Activated T-cell treated with anti-CD3 and anti-CD28 coated beads, Interleukin-2, amount 50 U/mL, for 1 hour (primary cell): ENCODE measurements at places on chromosomes 3 and 15.

DNA sequence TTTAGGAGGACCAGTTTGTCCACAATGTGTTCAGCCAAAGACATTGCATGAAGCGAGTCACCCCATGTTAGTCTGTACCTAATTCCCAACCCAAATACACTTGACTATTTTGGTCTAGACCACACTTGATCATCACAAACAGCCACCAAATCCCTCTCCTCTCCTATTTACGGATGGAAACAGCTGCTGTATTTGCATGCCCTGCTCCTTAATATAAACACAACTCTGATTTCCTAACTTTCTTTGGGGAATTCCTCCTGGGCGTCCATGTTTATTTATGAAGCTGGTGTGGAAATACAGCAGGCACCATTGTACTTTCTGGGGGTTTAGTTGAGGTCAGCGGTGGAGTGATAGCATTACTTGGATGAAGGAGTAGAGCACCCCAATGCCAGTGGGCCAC is 235.2 kb downstream of the TLE3 start:
- no peak for DNase-seq

GRCh38 chr3:125351152-125351551 is 24.0 kb downstream of the ZNF148 start:
- no peak for DNase-seq

DNA sequence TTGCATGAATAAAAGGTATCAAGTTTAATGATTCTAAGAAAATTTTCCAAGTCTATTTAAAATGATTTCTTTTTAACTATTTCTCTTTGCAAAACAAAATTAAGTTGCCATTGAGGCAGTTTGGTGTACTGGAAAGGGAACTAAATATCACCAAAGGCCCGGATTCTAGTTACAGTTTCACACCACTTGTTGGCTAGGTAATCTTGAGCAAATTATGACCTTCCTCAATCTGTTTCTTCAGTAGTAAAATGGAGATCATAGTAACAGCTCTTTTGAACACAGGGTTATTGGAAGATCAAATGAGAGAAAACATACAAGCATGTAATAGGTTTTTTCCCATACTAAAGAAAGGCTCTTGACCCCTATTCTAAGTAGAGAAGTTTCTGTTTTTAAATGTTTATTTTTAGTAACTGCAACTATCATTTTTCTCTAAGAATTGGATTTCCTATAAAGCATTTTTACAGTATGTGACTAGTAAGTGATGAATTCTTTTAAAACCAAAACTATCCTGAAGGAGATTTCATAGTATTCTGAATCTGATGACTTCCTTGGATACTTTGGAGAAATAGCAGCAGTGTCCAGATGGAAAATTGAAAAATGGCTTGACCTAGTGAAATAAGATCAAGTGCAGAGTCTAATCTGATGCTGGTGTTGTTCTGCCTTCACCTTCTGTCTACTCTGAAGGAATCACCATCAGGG is 15.7 kb downstream of the SCAANT1 start:
- DNase-seq, result no peak

DNA sequence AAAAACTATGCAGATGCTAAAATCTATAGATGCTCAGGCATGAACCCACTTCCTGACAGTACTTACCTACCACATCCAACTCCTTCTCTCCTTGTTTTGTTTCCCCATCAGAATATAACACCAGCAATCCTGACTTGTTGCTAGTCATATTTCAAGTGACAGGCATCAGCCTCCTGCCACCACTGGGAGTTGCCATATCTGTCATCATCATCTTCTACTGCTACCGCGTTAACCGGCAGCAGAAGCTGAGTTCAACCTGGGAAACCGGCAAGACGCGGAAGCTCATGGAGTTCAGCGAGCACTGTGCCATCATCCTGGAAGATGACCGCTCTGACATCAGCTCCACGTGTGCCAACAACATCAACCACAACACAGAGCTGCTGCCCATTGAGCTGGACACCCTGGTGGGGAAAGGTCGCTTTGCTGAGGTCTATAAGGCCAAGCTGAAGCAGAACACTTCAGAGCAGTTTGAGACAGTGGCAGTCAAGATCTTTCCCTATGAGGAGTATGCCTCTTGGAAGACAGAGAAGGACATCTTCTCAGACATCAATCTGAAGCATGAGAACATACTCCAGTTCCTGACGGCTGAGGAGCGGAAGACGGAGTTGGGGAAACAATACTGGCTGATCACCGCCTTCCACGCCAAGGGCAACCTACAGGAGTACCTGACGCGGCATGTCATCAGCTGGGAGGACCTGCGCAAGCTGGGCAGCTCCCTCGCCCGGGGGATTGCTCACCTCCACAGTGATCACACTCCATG is 65.3 kb downstream of the TGFBR2 start:
- DNase-seq, result no peak

- no peak for DNase-seq
Measured at GRCh38 chr3:168983046-168983445, 680.5 kb downstream of the MECOM start.

- no peak for DNase-seq
Measured at GRCh38 chr3:28376424-28376823, 27.8 kb upstream of the AZI2 start.

DNA sequence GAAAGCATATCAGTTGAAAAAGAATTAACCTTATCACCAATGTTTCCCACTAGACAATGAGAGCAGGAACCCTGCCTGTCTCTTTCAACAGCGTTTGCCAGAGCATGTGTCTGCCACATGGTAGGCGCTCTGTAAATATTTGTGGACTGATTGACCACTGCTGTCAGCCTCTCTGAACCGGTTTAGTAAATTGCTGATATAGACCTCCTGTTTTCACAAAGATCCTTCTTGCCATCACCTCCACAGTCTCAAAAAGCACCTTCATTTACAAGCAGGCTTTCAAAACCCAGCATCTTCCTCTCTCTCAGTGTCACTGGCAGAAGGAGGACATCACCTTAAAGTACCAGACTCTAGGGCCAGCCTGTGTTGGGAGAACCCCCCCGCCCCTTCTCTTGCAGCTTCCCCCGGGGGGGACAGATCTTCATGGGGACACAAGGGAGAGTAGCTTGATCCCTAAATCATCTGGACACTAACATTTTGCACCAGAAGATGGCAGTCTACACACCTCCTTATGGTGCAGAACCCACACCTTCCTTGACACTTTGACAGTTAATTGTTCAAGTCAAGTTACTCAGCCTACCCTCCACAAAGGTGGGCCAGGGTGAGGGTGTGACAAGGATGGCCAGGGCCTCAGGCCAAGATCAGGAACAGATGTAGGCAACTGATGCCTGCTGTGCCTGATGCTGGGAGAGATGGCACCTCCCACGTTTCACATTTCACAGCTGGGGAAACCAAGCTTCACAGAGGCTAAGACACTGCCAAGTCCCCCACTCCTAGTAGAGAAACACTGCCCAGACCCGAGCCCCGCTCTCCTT is 37.8 kb upstream of the USP3 start:
- DNase-seq, result peak; percentile 61

DNA sequence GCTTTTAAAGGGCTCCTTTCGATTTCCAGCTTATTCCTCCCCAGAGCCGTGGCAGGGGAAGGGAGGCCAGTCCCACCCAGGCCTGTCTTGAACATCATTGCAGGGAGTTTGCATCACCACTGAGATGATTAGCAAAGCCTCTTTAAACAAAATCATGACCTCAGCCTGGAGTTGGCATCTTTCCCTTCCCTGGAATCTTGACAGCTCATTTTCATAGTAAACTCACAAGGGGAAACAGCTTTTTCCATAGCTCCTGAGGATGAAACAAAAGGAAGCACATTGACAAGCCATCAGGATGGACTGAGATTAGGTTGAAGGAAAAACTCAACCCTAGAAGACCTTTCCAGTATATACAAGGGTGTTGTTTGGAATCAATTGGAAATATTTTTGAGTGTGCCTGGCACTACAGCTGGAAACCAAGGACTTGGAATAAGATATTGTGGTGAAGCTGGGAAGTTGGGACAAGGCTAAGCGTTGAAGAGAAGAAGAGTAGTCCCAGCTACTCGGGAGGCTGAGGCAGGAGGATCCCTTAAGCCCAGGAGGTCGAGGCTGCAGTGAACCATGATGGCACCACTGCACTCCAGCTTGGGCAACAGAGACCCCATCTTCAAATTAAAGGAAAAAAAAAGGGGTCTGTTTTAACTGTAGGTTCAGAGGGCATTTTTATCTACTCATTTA is 3.1 kb upstream of the LARP6 start:
- no peak for DNase-seq

- DNase-seq, result no peak
Measured at GRCh38 chr15:23860290-23861245, 173.5 kb upstream of the NDN start.
